ENCODE measurements at places on chromosomes 1 and 21.

DNA sequence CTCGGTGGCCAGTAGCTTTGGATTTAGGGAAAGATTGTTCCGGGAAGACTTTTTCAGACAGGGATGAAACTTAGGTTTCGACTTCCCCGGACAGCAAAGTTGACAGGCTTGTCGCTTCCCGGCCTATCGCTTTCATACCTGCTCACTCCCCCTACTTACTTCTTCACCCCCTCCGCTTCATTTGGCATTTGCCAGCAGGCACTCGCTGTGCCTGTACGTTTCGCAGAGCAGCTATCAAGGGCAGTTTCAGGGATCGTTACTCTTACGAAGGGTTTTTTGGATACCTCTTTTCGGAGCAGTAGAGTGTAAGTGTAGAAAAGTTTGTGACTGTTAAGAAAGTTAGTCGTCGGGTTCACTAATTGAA is 393 bp downstream of the BLZF1 start:
- no peak for DNase-seq

DNA sequence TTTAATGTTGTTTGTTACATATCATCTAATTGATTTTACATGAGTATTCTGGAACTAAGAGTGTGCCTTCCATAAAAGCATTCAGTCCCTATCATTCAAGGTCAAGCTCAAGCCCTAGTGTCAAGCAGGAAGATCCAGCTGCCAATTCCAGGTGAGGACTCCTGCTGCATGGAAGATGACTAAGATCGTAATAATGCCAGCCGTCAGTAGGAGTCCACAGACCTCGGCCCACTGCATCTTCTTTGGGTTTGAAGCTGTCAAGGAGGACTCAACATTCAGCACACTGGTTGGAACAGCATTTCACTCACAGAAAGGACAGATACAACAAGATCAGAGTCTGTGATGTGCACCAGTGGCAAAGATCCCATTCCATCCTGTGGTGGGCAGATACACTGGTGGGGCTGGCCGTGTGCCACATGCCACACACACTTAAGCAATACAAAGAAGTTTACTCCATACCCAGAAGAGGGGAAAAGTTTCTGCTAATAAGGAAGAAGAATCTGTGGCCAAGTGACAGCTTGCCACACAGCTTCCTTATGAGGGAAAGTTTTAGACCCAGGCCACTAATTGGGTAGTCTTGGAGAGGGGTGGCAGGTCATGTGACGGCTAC is 160.4 kb downstream of the PIK3R3 start:
- DNase-seq: no peak

DNA sequence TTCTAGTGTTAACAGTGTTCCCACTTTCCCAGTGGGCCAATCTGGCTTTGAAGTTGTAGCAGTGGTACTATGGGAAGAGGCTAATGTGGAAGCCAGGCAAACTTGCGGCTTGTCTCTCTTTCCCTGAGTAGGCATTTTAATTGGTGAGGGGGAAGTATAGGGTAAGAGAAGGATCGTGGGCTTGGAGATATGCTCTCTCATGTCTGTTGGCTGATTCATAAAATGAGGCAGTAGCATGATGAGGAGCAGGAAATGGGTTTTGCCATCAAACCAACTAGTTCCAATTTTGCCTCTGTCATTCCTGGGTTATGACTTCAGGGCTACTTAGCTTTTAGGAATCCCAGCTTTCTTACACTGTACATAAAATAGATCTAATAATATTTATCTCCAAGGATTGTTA is 12.1 kb downstream of the C8A start:
- no peak for DNase-seq

GRCh38 chr1:60847391-60847790 is 235.0 kb upstream of the NFIA start:
- no peak for DNase-seq

DNA sequence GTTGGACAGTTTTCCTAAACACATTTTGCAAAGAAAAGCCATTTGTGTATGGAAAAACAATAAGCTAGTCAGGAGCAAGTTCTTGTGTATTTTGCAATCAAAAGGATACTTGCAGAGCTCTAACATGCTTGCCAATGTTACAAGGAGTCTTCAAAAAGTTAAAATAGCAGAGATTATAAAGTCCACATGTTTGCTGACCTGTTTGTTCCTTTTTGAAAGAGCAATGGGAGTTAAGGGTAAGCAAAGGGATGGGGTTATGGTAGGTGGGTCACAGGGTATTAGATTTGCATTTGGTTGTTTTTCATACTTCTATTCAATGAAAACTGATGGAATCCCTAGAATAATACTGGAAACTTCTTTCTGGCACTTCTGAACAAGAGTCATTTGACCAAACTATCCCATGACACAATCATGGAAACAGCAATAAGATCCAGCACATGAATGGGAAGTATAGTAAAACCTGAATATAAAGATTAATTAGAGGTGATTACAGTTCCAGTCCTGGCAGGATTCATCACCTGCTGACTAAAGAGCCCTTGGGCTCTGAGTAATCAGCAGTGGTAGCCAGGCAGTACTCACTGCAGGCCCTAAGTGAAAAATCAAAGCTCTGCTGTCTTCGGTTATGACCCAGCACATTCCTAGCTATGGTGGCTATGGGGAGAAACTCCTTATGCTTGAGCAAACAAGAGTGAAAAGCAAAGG is 27.1 kb upstream of the ZC3H11B start:
- no peak for DNase-seq

DNA sequence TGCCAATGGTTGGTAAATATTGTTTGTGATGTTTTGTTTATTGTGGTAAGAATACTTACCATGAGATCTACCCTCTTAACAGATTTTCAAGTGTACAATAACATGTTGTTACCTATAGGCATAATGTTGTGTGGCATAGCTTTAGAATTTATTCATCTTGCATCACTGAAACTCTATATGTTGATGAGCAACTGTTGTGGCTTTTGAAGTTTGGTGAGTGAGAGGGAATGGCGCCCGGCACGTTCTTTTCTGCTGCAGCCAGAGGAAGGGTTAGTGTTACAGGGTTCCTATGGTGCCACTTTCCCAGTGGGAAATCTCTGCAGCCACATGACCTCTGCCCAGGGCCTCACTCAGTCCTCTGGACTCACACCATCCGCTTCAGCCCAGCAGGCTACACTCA is 342.5 kb upstream of the ADGRL2 start:
- no peak for DNase-seq

DNA sequence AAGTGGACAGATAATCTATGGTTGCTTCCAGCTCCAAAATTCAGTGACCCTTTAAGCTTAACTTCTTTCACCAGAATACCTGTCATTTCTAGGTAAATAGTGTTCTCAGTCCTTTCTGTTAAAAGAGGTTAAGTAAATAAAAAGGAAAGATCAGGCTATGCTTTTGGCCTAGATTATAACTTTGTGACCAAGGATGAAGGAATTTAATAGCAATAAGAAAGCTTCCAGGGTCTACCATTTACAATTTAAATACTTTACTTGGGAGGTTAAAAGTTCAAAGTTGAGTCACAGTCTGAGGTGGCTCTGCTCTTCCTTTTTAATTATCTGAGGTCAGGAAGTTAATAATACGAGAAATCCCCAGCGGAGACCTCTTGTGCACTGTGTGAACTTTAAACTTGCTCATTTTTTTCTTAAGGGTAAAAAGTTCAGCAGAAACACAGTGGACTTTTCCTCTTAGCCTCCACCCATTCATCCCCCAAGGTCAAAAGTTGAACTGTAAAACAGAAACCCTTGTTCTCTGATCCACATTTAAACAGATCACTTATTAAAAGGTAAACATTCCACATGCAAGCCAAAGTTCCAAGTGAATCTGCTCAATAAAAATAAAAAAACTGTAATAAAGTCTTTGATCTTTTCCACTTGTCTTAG is 187.1 kb downstream of the NRIP1 start:
- DNase-seq: no peak

DNA sequence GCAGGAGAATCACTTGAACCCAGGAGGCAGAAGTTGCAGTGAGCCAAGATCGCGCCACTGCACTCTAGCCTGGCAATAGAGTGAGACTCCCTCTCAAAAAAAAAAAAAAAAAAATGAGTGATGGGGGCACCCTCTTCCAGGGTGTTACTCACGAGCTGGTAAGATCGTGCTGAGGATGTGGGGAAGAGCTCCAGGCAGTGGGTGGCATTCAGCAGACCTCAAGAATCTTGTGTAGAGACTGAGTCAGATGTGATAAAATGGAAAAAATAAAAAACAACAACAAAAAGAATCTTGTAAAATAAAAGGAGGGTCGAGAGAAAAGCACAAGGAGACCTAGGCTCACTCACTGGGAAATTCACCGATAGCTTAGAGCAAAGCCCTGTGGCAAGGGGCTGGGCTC is 38.5 kb downstream of the EPHA2 start:
- DNase-seq: no peak

DNA sequence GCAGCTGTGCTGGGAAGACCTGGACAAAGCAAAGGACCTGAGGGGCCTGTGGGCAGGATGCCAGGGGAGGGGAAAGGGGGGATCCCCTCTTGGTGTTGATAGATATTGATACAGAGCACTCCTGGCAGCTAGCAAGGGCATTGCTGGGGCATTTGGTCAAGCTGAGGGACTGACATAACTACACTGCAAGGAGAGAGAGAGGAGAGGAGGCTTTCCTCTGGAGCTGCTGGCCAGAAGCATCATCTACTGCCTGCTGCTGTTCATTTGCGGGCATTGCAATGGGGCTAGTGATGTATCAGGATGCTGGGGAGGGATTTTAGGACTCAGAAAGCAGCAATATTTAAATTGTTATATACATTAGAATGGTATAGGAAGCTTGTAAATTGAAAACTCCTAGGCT is 142.0 kb downstream of the ZNF648 start:
- DNase-seq: no peak

DNA sequence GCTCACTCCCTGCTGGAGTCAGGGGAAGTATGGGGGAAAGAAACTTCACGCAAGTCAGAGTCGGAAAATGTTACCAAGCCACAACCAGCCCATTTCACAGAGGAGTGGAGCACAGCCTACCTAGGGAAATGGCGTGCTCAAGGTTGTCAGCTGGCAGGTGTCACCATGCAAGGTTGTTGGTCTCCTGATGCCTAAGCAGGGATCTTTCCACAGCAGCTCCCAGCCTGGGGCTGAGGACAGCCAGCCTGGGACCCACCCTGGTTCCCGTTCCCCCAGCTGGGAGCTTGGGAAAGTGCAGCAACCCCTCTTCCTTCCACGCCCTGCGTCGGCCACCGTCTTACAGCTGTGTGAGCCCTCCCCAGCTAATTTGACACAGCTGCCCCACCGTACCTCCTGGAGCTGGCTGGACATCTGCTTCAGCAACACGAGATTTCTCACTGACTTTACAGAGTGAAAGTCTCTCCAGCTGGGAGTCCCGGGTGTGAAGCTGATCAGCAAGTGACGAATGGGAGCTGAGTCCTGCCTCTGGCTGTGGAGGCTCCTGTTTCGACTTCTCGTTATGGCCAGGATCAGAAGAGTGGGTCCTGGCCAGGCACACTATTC is 224.6 kb upstream of the RAB4A start:
- DNase-seq: no peak

Measured in NT2/D1 (cell line).